ENCODE measurements at places on chromosomes 11 and 22. TPM values are rescaled to one million over a fixed set of nuclear protein-coding genes. Genes with fewer than 3 reads are reported as not detected.

Gene TIMM10B
- total RNA-seq = 60.1 TPM

Gene GDPD5
- 67.5 TPM for total RNA-seq

Gene TMA7B
- total RNA-seq = not detected

Gene C11orf65
- 0.42 TPM for total RNA-seq

Gene CLDN5
- total RNA-seq = not detected

Gene CDC42BPG
- 1.4 TPM for total RNA-seq

Gene CAT
- total RNA-seq = 180 TPM

Gene OR11H1
- total RNA-seq = not detected

Gene OR52I1
- total RNA-seq = not detected

Gene CTSW
- not detected for total RNA-seq

Gene GDPD4
- not detected for total RNA-seq

Gene OR52D1
- not detected for total RNA-seq

Gene GLB1L3
- total RNA-seq = not detected

Gene RFPL3
- total RNA-seq = not detected

Gene SPDYC
- 0.15 TPM for total RNA-seq

DNA sequence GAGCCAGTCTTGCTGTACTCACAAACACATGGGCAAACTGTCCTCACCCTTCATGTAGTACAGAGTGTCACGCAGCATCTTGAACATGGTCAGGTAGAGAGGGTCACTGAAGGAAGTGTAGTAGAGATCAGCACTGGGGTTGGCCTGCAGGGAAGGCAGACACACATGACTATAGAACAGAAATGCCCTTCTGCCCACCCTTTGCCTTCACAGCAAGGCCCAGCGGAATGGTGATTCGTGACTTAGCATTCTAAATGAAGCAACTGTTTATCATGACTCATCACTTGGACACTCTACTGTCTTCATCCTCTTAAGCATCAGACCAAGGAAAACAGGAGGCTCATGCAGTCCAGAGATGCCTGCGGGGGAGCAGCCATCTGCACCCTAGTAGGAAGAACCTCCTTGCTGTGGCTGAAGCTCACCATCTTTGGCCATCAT, 33.4 kb downstream of the SERPIND1 start:
- H3K27ac ChIP-seq = no peak overlapping the region
- no peak overlapping the region for H3K4me3 ChIP-seq
- H3K4me1 ChIP-seq = no peaks in the 10 kb centered on the region

DNA sequence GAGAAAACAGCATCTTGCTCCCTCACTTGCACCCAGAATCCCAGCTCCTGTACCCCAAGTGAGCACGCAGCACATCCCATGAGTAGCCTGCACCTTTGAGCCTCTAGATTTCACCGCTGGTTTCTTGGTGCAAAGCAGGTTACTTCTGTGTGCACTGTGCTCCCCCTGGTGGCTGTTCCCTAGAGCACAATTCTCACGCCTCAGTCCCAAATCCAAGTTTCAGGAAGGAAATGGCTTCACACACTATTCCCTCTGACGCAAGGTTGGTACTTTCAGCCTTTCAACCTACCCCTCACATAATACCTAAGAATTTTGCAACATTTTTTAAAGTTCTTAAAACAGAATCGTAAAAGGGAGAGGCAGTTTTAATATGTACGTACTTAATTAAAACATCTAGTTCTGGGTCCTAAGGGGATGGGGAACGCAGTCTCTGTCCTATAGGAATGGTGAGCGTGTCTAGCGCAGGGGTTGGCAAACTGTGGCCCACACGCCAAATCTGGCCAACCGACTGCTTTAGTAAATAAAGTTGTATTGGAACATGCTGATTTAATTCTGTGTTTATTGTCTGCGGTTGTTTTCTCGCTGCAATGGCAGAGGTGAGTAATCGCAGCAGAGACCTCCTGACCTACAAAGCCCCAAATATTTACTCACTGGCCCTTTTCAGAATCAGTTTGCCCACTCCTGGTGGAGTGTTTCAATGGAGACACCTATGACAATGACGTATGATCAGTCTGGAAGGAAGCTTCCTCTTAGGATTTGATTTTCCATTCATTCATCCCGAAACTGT, 27.5 kb downstream of the DHCR7 start:
- H3K27ac ChIP-seq = no peak overlapping the region
- H3K4me3 ChIP-seq = no peak overlapping the region
- DNase-seq = peak; percentile 48
- peaks cover 28% of the 10 kb centered on the region for H3K27me3 ChIP-seq
- no peaks in the 10 kb centered on the region for H3K36me3 ChIP-seq

- peaks cover 79% of the 10 kb centered on the region for H3K4me1 ChIP-seq
- no peak for DNase-seq
- H3K27ac ChIP-seq = peak overlapping the region; percentile 88
- H3K4me3 ChIP-seq = peak overlapping the region; percentile 22
- no peaks in the 10 kb centered on the region for H3K36me3 ChIP-seq
Measured at GRCh38 chr22:42646569-42647525, 2.3 kb downstream of the CYB5R3 start.

DNA sequence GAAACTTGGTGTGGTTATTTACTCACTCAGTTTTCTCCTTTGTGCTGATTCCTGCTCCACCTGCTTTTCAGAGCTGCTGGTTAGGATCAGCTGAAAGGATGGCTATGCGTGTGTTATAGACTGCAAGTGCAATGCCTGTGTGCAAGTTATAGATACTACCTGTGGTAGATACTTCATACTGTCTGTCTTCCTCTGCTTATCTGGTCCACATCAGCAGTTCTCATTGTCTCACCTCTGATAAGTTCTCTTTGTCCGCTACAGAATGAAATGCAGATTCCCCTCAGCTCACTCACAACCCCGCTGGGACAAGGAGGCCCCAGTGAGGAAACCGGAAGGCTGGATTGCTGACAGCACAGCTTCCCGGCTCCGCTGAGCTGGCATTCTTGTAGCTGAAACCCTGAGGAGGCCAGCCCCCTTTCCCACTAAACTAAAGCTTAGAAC, 37.5 kb upstream of the LYVE1 start:
- no peak overlapping the region for H3K4me3 ChIP-seq
- H3K27ac ChIP-seq = no peak overlapping the region
- H3K4me1 ChIP-seq = peaks cover 56% of the 10 kb centered on the region
- DNase-seq = peak; percentile 8
- 0 out of 3 replicates have a peak, but pooled peaks cover 1% of the 10 kb centered on the region for H3K27me3 ChIP-seq

- peaks cover 6% of the 10 kb centered on the region for H3K4me1 ChIP-seq
- no peak overlapping the region for H3K4me3 ChIP-seq
- H3K27me3 ChIP-seq = 0 out of 3 replicates have a peak, but pooled peaks cover 11% of the 10 kb centered on the region
- H3K27ac ChIP-seq = no peak overlapping the region
Measured at GRCh38 chr11:125871391-125872137, 15.9 kb upstream of the HYLS1 start.

- no peaks in the 10 kb centered on the region for H3K36me3 ChIP-seq
- no peaks in the 10 kb centered on the region for H3K4me1 ChIP-seq
- H3K4me3 ChIP-seq = no peak overlapping the region
- H3K27ac ChIP-seq = no peak overlapping the region
Measured at GRCh38 chr11:31030138-31030792, 339.3 kb downstream of the DCDC1 start.

GRCh38 chr11:94131718-94132115, 3.1 kb downstream of the PANX1 start:
- H3K27ac ChIP-seq = no peak overlapping the region
- peaks cover 43% of the 10 kb centered on the region for H3K4me1 ChIP-seq
- H3K36me3 ChIP-seq = no peaks in the 10 kb centered on the region
- DNase-seq = no peak
- no peaks in the 10 kb centered on the region for H3K27me3 ChIP-seq

DNA sequence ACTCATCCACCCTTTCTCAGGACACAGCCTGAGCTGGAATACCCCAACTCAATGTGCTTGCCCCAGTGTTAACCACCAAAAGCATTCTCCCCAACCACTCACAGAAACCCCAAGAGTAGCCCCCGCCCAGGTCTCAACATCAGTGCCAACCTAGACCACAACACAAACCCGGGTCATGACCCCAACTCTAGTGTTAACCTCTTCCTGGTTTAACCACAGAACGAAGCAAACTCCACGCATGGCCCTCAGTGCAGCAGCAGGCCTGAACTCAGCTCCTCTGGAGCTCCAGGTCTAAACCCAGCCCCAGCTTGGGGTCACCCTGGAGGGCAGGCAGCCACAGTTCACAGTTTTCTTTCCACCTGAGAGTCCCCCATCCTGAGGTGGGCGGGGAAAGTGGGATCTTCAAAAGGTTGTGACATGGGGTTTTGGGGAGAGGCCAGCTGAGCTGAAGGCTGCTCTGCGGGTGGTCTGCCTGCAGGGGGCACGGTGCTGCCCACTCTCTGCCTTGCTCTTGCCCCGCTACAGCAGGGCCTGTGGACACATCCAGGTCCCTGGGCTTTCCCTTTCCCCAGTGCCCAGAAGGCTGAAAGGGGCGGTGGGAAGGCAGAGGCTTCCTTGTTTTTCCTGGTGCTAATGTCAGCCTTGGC, 37.9 kb downstream of the NECTIN1 start:
- peaks cover 60% of the 10 kb centered on the region for H3K4me1 ChIP-seq
- DNase-seq = no peak
- no peaks in the 10 kb centered on the region for H3K27me3 ChIP-seq
- H3K36me3 ChIP-seq = no peaks in the 10 kb centered on the region
- H3K27ac ChIP-seq = no peak overlapping the region
- no peak overlapping the region for H3K4me3 ChIP-seq

DNA sequence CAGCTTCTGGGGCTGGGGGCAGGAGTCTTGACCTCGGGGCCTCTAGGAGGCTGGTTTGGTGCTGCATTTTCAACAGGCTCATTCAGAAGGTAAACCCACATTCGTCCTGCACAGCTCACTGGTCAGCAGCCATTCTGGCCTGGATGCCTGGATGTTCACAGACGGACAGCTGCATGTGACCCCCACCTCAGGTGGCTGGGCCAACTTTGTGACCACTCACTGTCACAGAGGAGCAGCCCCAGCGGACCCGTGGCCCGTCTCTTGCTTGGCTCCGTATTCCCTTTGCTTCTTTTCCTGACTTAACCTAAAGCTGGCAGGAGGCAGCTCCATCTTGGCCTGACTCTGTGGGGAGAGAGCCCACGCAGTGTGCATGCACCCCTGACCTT, 8.2 kb downstream of the DGCR8 start:
- peaks cover 24% of the 10 kb centered on the region for H3K4me1 ChIP-seq
- no peak for DNase-seq
- H3K36me3 ChIP-seq = peaks cover 58% of the 10 kb centered on the region
- no peaks in the 10 kb centered on the region for H3K27me3 ChIP-seq
- H3K27ac ChIP-seq = no peak overlapping the region

- no peaks in the 10 kb centered on the region for H3K27me3 ChIP-seq
- H3K36me3 ChIP-seq = peaks cover 20% of the 10 kb centered on the region
- DNase-seq = no peak
- H3K27ac ChIP-seq = no peak overlapping the region
Measured at GRCh38 chr11:71075871-71076420, 176.4 kb downstream of the SHANK2 start.

DNA sequence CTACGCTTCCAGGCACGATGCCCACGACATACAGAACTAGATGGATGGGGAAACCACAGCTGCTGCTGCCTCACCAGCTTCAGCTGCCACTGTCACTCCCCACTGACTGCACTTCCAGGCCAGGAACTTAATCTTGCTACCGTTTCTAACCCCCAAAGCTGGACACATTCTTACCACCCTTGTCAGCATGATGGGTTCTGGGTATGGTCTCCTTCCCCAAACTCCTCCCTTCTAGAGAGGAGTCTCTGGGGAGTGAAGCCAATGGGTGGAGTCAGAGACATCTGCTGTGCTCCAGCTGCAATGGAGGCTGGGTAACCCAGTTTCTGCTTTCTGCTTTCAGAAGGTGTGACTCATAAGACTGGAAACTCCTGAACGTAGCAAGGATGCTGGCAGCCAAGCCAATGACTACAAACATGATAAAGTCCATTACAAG, 87.0 kb upstream of the THY1 start:
- H3K4me3 ChIP-seq = no peak overlapping the region
- no peaks in the 10 kb centered on the region for H3K4me1 ChIP-seq
- no peak for DNase-seq
- no peaks in the 10 kb centered on the region for H3K36me3 ChIP-seq
- peaks cover 42% of the 10 kb centered on the region for H3K27me3 ChIP-seq

DNA sequence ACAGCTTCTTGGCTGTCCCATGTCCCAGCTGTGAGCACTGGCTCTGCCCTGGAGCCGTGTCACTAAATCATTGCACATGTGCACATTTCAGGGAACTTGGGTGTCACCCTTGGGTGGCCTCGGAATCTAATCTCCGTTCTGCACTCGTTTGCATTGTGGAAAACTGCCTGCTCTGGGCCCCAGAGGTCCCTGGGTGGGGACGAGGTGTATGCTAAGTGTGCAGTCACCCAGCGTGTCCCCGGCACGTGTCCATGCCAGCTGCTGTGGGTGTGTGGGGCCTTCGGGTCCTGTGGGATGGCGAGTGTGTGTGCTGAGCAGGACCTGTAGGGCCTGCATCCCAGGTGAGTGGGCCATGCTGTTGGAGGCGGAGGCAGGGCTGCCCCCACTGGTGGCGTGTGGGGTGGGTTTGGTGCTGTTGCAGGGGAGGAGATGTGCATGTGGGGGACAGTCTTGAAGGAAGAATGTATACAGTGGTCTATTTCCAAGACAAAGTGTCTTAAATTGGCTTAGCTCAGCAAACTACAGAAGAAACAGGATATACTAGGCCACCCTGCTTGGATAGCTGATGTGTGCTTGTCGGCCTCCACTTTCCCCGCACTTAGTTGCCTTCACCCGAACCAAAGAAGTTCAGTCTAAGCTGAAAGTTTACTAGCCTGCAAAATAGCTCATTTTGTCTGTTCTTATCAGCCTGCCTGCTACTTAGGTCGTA, 14.6 kb downstream of the TANGO2 start:
- no peaks in the 10 kb centered on the region for H3K27me3 ChIP-seq
- H3K4me1 ChIP-seq = no peaks in the 10 kb centered on the region
- no peak for DNase-seq

GRCh38 chr11:122804796-122805195, 33.5 kb upstream of the CRTAM start:
- no peak overlapping the region for H3K27ac ChIP-seq
- no peak for DNase-seq
- peaks cover 2% of the 10 kb centered on the region for H3K36me3 ChIP-seq
- H3K27me3 ChIP-seq = no peaks in the 10 kb centered on the region
- H3K4me1 ChIP-seq = no peaks in the 10 kb centered on the region

GRCh38 chr11:124676386-124676785, 2.7 kb downstream of the SPA17 start:
- no peak overlapping the region for H3K4me3 ChIP-seq
- no peaks in the 10 kb centered on the region for H3K27me3 ChIP-seq
- no peak overlapping the region for H3K27ac ChIP-seq
- no peak for DNase-seq
- H3K36me3 ChIP-seq = no peaks in the 10 kb centered on the region

- H3K27ac ChIP-seq = no peak overlapping the region
- H3K36me3 ChIP-seq = no peaks in the 10 kb centered on the region
- H3K4me1 ChIP-seq = no peaks in the 10 kb centered on the region
- H3K27me3 ChIP-seq = peaks cover 7% of the 10 kb centered on the region
Measured at GRCh38 chr11:9029422-9029821, 25.6 kb upstream of the NRIP3 start.

- H3K4me3 ChIP-seq = no peak overlapping the region
- no peak overlapping the region for H3K27ac ChIP-seq
- H3K27me3 ChIP-seq = no peaks in the 10 kb centered on the region
- DNase-seq = no peak
Measured at GRCh38 chr11:28632338-28632737, 524.1 kb downstream of the METTL15 start.
